ENCODE measurements at places on chromosomes 3 and 15.

GRCh38 chr3:39150803-39151631 lies 2.4 kb downstream of the CSRNP1 start:
- peak; percentile 84 for DNase-seq

- DNase-seq: peak; percentile 95
These were observed 14.4 kb downstream of the RNU5B-1 start for GRCh38 chr15:65318870-65319356.

DNA sequence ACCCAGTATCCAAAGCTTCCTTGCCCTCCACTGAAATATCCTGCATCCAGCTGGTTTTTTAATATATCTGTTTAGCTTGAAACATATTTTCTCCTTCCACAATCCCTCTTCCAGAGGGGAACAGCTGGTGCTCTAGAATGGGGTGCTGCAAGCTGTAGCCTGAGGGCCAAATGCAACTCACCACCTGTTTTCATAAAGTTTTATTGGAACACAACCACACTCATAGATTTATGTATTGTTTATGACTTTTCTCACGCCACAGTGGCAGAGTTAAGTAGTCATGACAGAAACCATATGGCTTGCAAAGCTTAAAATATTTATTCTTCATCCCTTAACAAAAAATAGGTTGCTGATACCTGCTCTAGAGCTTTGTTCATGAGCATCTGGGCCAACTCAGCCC lies 298.7 kb downstream of the CLSTN2 start:
- DNase-seq: no peak

DNA sequence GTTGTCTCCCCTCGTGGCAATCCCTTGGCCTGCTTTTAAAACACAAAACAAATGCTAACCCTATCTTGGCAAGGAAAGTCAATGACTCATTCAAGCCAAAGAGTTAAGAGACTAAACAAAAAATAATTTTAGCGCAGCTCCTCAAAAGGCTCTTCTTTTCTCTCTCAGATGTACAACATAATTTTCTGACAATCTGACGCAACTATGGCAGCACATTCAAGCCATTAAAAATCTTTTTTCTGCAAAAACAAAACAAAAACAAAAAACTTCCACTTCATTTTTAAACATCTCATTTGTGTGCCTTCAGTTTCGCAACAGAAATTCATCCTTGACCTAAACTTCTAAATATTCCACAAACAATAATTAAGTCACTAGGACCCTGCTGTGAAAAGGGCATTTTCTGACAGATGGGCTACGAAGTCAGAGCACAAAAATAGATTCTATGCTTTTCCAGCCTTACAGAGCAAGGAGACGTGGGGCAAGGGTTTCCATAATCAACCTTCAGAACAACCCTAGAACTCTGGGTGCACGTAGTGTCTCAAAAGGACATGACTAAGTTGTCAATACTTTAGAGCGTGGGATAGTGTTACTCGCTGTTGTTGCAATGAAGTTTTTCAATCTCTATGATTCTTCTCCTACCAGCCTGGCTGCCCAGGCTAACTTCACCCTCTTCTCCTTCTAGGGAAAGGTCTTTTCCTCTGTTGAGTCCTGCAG lies 84.3 kb downstream of the MB21D2 start:
- DNase-seq: peak; percentile 33

DNA sequence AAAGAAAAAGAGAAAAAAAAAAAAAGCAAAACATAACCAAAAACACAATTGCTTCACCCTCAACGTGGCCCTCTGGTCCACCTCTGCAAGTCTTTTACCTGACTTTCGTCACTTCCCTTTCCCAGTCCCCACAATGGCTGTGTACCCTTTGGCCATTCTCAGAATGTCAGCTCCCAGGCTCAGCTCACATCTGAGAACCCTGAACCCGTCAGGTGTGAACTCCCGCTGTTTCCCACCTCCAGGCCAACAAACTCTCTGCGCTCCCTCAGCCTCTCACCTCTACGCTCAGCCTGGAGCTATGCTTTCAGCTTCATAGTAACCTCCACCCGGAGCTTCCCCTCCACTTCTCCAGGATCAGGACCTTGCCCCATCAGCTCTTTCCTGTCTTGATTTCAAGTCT lies 23.6 kb downstream of the ZSCAN2 start:
- DNase-seq: no peak

- DNase-seq: no peak
These were observed 9.0 kb upstream of the SMAD6 start for GRCh38 chr15:66692808-66693596.

- no peak for DNase-seq
These were observed 2.9 kb upstream of the FYTTD1 start for GRCh38 chr3:197746801-197747237.

- no peak for DNase-seq
These were observed 32.6 kb downstream of the NMD3 start for GRCh38 chr3:161253711-161254110.

- no peak for DNase-seq
These were observed 94.1 kb downstream of the FAM43A start for GRCh38 chr3:194779729-194780224.

DNA sequence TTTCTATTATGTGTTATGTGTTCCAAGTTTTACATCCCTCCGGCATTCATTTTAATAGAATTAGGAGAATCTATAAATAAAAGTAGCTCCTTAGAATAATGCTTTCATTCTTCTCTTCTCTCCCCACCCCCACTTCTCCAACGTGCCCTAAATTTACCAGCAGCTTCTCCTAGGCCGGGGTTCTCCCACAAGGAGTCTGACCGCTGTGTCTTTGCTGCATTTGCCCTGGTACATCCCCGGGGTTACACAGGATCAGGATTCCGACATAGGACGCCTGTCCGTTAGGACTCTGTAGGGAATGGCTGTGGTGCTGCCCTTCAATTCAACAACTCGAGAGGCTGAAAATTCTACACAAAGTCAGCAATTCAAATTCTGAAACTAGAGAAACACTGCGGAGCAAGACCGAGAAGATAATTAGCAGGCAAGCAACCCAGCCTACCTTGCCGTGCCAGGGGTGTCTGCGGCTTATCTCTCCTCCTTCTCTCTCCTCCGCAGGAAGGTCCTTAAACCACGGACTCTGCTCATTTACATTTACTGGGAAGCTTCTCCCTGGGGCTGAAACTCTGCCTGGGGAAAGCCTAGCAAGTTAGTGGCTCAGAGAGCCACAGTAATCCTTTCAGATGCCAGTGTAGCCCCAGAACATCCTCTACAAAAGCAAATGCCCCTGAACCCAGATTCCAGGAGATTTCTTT lies 18.8 kb downstream of the PCSK6 start:
- DNase-seq: no peak

DNA sequence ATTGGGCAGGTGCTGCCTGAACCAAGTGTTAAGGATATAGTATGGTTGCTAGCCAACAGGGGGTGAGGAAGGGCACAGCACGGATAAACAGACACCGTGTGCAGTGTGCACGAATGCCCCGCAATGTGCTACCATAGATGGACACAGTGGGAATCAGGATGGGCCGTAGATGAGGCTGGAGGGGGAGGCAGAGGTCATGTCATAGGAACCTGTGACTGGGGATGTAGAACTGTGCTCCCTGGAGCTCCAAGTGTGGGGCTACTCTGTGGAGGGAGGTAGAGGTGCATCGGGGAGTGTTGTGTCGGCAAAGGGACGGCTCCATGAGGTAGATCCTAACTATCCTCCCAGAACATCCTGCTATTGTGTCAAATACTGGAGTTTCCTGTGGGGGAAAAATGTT lies 102.5 kb downstream of the TNIK start:
- DNase-seq: no peak

GRCh38 chr3:131174752-131175151 lies 148.1 kb downstream of the NEK11 start:
- no peak for DNase-seq

- DNase-seq: no peak
These were observed 18.9 kb downstream of the NR1I2 start for GRCh38 chr3:119800844-119801243.

GRCh38 chr3:17407576-17407975 lies 334.9 kb downstream of the TBC1D5 start:
- DNase-seq: no peak

- DNase-seq: peak; percentile 91
These were observed at the start of gene BCHE for GRCh38 chr3:165837058-165837525. Gene BCHE, minus strand, starts transcription at chr3:165837423. Its CDS starts 6,390 bp downstream, at chr3:165831033.

DNA sequence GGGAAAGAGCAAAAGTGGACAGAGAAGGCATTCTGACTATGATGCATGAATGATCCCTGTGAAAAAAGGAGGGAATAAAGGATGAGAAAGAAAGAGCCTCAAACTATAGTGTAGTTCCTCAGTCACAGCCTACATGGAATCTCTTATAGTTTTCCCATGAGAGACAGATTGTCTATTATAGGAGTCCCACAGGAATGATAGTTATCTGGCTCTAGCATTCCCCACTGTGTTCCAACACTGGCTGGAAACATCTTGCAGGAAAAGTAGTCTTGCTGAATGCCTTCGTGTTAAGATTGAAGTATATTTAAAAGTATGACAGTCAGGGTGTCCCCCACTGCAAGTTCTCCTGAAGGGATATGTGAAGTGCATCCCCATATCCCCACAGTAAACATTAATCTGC lies 641.5 kb upstream of the NECTIN3 start:
- DNase-seq: no peak

DNA sequence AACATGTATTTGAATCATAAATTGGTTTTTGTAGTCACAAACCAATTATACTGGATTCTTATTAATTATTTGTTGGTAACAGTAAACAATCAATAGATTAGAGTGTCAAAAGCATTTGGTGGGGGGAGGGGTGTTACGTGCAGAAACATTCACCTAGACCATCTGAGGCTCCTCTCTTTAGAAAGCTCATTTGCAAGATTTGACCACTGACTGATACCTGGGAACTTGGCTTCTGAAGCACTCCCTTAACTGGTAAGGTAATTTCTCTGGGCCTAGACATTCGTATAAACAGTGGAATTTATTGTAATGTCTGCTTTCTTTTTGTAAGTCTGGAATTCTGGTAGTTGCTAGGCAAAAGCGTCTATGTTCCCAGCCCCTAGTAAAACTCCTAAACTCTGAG lies 243.8 kb upstream of the GBE1 start:
- no peak for DNase-seq

GRCh38 chr3:37852097-37852496 lies 9.6 kb upstream of the CTDSPL start:
- no peak for DNase-seq

GRCh38 chr15:63069616-63070090 lies 27.1 kb downstream of the TPM1 start:
- no peak for DNase-seq

GRCh38 chr3:37864904-37865303 lies 3.2 kb downstream of the CTDSPL start:
- no peak for DNase-seq

- DNase-seq: no peak
These were observed 18.8 kb downstream of the PSTPIP1 start for GRCh38 chr15:77013776-77014131.

DNA sequence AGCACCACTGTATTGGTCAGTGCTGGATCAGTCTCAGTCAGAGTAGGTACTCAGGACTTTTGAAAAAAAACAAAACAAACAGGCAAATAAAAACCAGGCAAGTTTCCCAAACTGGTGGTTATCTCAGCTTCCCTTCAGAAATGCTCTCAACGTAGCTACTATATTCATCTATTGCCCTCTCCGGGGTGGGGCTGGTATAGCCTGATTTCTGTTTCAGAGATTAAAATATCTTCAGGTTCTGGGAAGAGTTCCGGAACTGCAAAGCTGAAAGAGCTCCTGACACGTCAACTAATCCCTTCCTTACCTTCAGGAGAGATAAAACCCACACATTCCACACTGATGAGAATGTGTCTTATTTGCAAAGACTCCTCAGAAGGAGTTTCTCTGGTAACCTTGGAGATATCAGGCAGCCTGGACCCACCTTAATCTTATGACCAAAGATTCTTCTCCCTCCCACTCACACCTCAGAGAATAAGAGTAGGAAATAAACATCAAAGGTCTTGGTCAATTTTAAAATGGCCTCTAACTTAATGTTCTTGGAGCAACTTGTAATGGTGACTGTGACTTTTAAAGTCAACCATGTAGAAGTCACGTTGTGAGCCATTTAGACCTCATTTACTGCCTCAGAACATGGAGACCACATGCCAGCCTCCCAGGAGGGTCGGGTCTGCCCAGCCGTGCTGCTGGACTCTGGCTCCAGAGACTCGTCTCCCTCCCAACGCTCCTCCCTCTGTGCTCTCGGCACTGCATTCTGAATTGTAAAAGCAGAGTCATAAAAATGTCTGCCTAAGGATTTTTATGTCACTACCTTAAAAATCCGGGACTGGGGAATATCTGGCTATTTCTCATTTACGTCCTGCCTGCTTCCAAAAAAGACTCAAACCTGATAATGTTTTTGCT lies 53.8 kb downstream of the CDCP1 start:
- no peak for DNase-seq

GRCh38 chr3:32132121-32132520 lies 25.7 kb downstream of the GPD1L start:
- DNase-seq: no peak

- DNase-seq: no peak
These were observed 152.8 kb downstream of the ARRDC4 start for GRCh38 chr15:98113327-98113726.

DNA sequence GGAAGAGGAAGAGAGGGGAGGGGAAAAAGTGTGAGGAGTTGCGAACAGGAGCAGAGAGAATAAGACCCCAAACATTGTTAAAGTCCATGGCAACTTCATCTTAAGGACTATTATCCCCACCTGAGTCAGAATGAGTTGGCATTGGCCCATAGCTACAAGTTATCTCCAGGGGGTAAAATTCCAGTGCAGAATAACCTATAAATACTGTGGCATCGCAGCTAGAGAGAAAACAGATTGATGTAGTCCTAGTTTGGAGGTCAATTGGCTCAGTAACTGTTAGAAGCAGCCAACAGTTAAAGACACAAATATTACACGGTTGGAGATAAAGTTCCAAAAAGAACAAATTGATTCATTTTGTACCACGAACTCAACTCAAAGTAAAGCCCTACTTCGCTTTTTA lies 313.9 kb upstream of the CCDC54 start:
- DNase-seq: peak; percentile 13

GRCh38 chr3:52310861-52311575 lies 5.1 kb upstream of the DNAH1 start:
- DNase-seq: no peak

DNA sequence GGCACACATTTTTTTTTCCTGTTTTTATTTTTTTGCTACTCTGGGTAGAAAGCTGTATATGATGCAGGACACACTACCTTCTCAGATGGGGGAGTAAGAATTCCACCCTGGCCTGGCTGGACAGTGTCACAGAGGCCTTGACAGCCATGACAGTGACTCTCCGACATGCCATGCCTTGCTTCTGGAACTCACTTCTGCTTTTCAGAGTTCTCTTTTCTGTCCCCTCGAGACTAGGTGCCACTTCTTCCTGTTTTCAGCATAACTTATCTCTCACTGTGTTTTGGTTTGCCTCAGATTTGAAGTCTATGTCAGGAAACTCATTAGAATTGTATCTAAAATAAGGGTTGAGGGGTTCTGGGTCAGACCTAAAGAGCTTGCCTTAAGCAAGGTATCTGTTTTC lies 69.1 kb upstream of the SEC13 start:
- DNase-seq: no peak

- no peak for DNase-seq
These were observed 230.0 kb downstream of the KBTBD8 start for GRCh38 chr3:67228136-67228535.

GRCh38 chr3:42839616-42840015 lies 30.4 kb downstream of the ACKR2 start:
- peak; percentile 81 for DNase-seq
